ENCODE measurements at places on chromosomes 5 and 9. TPM values are rescaled to one million over a fixed set of nuclear protein-coding genes. Genes with fewer than 3 reads are reported as not detected.

The QRFP gene
- total RNA-seq = not detected

GRCh38 chr5:32711681-32712480, 760 bp downstream of the NPR3 start:
- DNase-seq = peak; percentile 62

The PNPLA7 gene
- 0.13 TPM for total RNA-seq

DNA sequence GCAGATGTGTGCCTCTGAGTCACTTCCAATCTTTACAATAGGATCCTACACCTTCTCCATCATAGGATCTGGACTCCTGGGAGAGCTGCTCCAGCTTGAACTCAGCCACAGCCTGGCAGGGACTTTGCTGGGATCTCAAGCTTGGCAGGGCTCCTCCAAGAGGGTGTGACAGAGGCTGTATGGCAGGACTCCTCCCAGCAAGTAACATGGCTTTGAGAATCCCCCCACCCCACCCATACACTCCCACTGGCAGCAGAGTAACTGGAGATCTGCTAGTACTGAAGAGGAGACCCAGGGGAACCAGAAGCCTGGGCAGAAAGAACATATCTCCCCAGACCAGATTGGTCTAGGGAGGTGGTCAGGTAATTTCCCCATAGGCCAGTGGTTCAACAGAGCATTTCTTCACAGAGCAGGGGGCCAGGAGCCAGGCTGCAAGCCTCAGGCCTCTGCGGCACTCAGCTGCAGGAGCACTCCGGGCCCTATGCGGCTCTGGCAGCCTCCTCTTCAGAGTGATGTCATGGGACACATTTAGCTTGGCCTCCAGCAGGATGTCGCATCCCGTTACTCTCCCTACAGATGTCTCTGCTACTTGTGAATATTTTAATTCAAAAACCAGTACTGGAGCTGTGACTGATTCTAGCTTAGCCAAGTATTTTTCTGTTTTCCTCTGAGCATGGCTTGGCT, 1.7 kb upstream of the ACSL6 start:
- DNase-seq = no peak

The ENTREP1 gene
- total RNA-seq = 1.8 TPM

DNA sequence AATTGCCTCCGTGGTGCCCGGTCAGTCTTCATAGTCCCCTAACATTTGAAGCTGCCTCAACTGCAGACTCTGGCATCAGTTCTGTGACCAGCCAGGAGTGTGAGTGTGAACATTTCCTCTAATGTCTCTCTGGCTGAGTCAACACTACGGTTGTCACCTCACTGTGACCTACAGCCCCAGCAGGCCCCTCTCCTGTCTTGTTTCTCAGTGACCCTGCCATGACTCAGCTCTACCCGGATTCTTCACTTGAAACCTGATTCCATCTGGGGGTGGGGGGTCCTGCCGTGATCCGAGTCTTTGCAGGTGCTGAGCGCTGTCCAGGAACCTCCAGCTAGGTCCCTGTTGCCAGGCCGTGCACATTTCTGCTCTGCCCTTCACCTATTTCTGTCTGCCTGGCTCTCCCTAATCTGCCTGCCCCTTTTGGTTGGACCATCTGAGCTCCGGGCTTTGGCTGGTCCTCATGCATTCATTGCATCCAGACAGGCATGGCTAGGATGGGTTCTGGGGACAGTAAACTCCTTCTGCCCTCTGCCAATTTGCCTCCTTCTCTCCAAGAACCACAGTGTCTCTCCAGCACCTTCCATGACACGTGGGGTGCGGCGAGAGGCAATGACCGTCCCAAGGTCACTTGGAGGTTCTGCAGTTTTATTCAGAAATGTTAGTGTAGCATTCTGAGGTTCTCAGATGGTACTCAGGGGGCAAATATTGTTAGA, 24.2 kb downstream of the STC2 start:
- DNase-seq = peak; percentile 76

DNA sequence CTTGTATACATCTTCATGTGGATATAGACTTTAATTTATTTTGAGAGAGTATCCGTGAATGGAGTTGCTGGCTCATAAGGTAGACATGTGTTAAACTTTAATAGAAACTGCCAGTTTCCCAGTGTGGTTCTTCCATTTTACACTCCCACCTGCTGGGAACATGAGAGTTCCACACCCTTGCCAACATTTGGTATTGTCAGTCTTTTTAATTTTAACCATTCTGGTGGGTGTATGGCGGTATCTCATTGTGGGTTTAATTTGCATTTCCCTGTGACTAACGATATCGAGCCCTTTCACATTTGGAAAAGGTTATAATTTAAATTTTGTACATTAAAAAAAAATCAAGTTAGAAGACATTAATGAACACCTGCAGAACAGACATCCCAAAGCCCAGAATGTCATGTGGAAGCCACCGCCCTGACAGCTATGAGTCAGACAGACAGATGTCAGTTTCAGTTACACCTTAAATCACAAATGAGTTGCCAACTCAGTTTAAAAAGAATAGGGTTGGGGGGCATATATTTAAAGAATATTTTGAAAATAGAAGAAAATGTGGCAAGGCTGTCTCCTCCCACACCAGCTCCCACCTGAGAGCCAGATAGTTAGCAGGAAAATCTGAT, 36.9 kb downstream of the ANKRD33B start:
- DNase-seq = no peak

The SLC22A4 gene
- 0.09 TPM for total RNA-seq

The PCDHA5 gene
- 2.4 TPM for total RNA-seq

The SMIM33 gene
- not detected for total RNA-seq

DNA sequence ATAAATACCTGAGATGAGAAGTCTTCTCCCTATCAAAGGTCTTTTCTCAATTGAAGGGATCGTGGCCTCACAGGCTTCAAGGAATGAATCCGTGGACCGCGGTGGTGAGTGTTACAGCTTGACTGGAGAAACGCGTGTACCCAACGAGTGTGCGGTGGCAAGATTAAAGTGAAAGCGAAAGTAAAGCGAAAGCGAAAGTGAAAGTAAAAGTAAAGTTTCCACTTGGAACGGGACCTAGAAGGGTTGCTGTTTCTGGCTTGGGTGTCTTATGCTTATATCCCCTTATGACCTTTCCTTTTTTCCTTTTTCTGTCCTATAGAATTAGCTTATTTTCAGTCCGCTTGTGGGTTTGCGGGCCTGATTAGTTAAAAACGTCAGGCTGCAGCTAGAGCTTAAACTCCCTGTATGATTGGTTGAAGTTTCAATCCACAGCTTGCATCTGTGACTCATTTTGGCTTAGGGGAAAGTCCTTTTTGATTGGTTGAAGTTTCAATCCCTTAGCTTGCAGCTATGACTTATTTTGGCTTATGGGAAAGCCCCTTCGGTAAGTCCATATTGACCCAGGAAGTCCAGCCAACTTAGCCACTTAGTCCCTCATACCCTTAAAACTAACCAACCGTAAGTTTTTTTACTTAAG, 924.3 kb upstream of the CDH10 start:
- no peak for DNase-seq

DNA sequence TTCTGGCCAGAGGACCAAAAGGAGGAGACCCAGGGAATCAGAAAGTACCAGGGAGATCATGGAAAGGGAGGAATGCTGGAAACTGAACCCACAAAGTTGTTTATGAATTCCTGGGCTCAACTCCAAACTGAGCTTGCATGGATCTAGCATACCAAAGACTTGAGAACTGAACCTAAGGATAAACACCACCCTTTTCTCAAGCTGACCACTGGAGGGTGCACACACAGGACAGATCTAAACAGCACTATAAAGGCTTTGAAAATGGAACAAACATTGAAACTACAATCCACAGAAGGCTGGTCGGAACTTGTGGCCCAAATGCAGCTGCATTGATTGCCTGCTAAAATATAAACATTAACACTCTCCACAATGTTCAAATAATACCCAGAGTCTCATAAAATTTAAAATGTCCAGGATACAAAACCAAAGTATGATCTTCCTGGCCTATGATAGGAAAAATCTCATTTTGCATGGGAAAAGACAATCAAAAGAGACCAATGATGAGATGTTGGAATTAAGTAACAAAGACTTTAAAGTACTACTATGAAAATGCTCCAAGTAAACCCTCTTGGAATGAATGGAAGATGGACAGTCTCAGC, 15.6 kb upstream of the IRF1 start:
- DNase-seq = peak; percentile 35

GRCh38 chr9:128286440-128286839, 10.4 kb downstream of the SWI5 start:
- no peak for DNase-seq

- no peak for DNase-seq
Observed at GRCh38 chr5:1536322-1536845, 12.6 kb upstream of the LPCAT1 start.

The SLC9A3 gene
- 1.4 TPM for total RNA-seq

The SPINK5 gene
- total RNA-seq = 13.7 TPM

The FIBCD1 gene
- total RNA-seq = 1.8 TPM

DNA sequence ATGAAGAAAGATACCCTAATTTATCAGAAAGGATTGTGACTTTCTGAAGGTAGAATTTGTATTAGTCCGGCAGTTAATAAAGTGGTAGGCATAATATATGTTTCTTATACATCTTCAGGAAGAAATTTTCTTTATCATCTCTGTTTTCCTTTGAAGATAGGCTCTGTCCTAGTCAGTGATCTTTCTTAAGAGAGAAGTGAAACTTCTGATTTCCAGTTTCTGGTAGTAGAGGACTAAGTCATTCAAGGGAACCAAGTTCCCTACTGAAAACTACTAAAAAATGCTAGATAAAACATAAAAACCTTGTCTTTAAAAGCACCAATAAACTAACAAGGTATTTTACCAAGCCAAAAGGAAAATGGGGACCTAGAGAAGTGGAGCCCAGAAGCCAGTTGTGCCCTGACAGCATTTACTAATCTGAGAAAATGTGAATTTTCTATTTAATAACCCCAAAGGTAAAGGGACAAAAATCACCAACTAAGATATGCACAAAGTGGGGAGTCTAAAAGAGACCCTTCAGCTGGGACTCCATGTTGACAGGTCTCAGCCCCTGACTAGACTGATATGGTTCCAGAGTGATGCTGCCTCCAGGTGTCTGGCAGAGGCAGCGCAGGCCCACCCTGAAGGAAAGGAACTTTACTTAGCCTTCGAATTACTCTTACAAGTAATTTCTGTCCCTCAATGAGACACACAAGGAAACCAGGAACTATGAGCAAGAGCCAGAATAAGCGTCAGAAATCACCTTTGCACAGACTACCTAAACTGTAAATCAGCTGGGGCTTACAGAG, 72.7 kb downstream of the FAM78A start:
- peak; percentile 45 for DNase-seq

The RASEF gene
- 0.21 TPM for total RNA-seq

DNA sequence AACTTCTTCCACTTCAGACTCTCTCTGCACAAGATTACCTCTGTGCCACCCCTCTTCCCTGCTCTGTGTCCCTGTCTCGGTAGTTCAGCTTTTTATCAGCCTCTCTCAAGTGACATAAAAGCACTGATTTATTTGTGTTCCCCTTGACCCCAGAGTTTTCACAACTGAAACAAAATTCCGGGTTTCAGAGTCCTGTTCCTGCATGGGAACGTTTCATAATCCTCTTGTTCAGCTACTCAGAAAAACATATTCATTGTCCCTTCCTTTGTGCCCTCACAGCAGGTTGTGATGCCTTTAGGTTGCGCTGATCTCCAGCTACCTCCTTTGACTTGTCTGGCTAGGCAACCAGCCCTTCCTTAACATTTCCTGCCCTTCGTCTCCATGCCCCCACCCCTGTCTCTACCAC, 13.7 kb upstream of the ITGA1 start:
- DNase-seq = peak; percentile 61

The INSL6 gene
- total RNA-seq = not detected

DNA sequence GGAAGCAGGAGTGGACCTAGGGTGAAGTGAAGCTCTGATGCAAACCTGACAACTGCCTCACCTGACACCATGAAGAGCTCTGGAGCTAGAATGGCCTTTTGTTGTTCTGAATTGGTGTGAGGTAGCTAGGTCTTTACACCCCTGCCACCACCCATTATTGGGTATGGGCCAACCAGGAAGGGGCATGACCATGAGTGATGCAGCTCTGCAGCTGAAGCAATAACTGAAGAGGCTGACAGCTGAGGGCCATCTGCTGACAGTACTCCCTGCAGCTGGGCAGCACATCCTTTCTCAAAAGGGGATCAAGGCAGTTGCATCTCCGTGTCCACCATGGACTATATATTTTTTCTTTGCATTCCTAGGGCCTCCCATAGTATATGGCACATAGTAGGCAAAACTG, 87.0 kb upstream of the TLE1 start:
- DNase-seq = no peak

DNA sequence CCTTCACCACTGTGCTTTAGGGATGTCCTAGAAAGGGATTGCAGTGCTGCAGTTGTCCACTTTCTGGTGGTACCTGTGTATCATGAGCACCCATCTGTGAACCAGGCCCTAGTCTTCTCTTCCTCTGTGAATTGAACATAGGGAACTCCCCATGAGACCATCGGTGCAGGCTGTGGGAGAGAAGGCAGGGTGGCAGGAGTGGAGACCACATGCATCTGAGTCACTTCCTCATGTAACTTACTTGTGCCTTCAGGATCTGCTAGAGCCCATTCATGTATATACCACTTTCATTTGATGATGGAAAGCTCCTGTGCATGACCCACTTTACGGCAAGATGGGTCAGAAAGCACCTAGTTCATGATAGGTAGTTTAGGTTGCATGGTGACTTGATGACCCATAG, 478.1 kb upstream of the CDH9 start:
- no peak for DNase-seq

- no peak for DNase-seq
Observed at GRCh38 chr5:30811298-30811697, 382.2 kb upstream of the CDH6 start.

Measured in neural progenitor cell (in vitro differentiated cells).